ENCODE measurements at places on chromosomes 4 and X. TPM values are rescaled to one million over a fixed set of nuclear protein-coding genes. Genes with fewer than 3 reads are reported as not detected.

Gene XAGE1A
- total RNA-seq: 2.1 TPM

Gene JCHAIN
- 374 TPM for total RNA-seq

Gene SSX4
- total RNA-seq: not detected

DNA sequence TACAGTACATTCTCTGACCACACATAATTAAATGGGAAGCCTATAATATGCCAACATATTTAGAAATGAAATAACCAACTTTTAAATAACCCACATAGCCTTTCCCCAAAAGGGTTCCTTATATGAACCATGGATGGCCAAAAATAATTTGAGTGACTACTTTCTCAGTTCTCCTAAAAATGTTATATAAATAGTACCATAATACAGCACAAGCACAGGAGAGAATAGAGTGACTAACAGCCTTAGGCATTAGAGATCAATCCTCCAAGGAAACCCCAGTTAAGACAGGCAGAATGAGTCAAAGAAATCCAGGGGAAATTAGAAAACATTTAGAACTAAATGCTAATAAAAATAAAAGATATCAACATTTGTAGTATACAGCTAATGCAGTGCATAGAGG, 50.2 kb downstream of the ANKRD17 start:
- DNase-seq: no peak

DNA sequence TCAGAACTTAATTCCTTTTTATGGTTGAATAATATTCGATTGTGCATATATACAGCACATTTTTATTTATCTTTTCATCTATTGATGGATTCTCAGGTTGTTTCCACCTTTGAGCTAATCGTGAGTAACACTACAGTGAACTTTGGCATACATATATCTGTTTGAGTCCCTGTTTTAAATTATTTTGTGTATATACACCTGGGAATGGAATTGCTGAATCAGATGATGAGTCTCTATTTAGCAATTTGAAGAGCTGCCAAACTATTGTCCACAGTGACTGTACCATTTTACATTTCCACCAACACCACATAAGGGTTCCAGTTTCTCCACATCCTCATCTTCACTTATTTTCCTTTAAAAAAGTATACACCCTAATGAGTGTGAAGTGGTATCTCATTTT, 166.2 kb upstream of the FGF13 start:
- no peak for DNase-seq

DNA sequence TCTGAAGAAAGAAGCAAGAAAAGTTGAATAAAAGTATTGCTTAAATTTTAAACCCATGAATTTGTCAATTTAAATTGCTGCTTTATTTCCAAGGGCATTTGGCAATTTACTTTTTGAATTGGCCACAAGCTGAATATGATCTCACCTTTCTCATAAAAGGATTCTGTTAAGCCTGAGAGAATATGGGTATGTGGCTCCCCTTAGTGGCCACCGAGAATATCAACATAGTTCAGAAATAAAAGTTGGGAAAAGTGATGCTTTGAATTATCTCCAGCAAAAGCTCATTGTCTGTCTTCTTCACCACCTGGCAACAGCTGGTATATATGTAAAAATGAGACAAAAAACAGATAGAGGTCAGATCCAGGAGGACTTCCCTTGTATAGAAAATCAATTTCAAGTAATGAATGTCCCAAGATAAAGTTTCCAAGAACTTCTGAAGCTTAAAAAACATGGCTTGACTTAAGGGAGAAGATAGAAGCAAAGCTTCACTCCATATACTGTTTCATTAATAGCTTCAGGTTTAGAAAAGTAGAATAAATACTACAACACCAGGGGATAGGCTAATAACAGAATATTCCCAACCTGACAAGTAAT, 290.7 kb upstream of the FAM241A start:
- DNase-seq: no peak

DNA sequence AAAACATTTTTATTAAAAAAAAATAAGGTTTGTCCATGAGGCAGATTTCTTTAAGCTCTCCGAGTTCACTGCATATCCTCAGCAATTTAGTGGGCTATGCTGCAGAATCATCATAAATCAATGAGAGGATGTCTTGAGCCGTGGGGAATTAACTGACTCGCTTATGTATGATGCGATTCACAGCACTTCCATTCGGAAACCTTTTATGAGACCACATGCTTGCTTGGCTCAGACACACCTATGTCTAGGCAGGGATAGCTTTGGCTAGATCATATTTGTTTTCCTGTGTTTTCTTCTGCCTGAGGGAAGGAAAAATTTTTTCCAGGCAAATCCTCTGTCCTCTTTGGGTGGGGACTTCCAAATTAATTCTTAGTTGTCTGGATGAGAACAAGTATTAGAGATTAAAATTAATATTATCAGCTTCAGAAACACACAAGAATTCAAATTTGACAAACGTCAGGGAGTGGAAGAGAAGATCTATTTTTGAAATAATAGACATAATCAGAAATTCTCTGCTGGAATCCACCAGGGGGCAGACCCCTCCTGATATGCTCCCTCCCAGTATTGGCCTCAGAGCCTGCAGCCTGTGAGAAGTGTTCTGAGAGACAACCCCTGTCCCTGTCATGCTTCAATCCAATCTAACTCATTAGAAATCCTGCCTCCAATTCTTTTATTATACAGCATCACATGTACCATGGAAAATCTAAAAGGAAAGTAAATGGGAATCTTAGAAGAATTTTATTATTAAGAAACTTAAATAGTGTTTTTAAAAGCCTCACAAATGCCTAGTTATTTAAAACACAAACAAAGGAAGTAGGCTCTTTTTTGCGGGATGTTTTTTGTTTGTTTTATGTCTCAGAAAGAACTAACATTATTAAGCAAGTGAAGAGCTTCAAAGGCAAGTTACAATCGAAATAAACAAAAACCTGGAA, 345.1 kb upstream of the TACR3 start:
- DNase-seq: no peak

DNA sequence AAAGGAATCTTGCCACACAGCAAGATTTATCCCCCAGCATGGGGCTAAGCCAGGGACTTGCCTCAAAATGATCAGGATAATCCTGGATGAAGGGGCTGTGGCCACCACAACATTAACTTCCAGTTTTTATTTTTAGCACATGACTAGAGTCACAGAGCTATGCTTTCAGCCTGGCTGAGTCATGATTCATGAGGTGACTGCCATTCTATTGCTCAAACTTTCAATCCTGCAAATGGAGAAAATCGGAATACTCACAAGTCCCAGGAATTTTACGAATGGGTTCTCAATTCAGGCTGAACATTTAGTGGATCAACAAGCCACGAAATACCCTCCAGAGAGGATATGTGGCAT, 70.7 kb upstream of the HPGD start:
- DNase-seq: peak; percentile 31

DNA sequence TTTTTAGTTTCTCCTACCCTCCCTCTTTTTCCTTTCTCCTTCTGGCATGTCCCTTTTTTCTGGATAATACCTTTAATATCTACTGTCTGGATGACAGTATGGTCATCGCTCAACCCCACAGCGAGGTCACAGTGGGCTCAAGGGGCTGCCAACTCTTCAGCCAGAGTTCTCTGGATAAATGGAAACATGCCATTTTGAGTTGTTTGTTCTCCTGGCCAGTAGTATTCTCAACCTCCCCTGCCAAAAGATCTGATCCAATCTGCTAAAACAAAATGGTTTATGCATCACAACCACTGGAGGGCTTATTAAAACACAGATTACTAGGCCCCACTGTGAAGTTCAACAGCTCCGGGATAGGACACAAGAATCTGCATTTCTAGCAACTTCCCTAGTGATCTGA, 5.0 kb upstream of the LAMP2 start:
- no peak for DNase-seq
